ENCODE measurements at places on chromosomes 3 and 15. TPM values are rescaled to one million over a fixed set of nuclear protein-coding genes. Genes with fewer than 3 reads are reported as not detected.

DNA sequence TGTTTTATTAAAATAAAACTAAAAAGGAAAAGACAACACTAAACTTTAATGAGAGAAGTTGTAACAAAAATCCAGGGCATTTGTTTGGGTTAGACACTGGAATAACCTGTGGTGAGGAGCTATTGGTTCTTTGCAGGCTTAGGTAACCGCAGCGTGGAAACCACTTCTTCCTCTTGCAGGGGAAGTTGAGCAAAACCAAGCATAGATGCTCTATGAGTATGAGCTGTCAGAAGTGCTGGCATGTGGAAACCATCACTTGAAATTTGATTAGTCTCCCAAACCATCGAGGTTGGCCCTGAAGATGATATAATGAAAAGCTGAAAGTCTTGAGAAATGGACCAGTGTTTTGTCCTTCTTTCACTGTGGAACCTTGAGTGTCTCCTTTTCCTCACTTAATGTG lies 127.1 kb upstream of the RBMS3 start:
- no peak for DNase-seq

- DNase-seq: no peak
Measured at GRCh38 chr3:184361532-184361931, at the start of the genes CLCN2 and POLR2H. Gene CLCN2 (minus strand): TSS chr3:184361605. CDS start chr3:184361479, 126 bp downstream. Gene POLR2H (plus strand): TSS chr3:184361710. CDS start chr3:184363493, 1,783 bp downstream.

Gene SYNPR
- total RNA-seq: not detected

Gene ADAM10
- total RNA-seq: 138 TPM

DNA sequence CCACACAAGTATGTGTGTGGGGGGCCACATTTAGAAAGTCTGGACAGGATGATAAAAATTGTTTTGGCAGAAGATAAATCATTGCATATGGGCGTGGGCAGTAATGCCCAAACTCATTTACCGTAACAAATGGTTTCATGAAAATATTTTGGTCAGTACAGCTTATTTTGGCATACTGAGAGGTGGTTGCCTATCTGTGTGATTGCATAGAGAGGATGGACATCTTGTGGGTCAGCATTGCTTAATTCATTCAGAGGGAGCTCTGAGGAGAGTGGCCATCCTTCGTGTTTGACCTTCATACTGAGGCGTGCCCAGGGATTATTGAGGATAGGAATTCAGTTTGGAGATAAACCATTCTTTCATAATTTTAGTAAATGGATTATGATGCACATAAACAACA lies 162.5 kb downstream of the GAP43 start:
- DNase-seq: no peak

GRCh38 chr3:30226601-30227151 lies 379.7 kb upstream of the TGFBR2 start:
- no peak for DNase-seq

DNA sequence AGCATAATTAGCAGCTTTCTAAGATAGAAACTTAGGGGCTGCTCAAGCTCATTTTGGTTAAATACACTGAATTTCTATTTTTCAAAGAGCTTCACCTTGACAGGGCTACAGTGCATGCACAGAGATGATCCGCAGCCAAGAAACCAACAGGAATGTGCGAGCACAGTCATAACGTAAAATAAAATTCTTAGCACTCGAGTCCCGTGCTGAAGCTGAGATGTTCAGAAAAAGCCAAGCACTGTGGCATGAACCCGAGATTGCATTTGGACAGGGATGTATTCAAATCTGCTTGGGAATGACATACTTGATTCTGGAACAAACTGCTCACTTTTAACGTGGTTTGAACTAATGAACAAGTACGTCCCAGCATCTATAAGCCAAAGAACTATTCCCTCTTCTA lies 340.3 kb downstream of the FOXP1 start:
- DNase-seq: no peak

Gene SNAPC5
- total RNA-seq: 19.2 TPM
